ENCODE measurements at places on chromosomes 1 and 21. TPM values are rescaled to one million over a fixed set of nuclear protein-coding genes. Genes with fewer than 3 reads are reported as not detected.

DNA sequence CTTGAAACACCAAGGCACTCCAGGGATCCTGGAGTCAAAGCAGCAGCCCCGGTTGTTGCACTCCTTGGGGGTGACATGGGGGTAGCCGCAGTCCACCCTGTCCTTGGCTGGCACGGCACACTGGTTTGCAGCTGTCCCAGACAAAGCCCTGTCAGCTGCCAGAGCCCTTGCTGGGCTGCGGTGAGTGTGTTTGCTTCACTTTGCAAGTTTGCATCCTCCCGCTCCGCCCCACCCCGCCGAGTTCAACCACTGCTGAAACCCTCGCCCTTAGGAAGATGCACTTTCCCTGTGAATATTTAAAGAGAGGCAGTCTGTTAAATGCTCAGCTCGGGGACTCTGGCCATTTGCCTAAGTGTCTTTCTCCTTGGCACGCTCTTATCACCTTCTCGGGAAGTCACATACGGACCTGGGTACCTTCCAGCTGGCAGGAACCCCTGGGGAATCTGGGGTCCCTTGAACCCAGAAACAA, 1.7 kb downstream of the TFF3 start:
- peak; percentile 97 for DNase-seq

The ZMYM1 gene
- total RNA-seq, result 36.8 TPM

The BRDT gene
- total RNA-seq, result not detected

The ARHGAP30 gene
- 0.23 TPM for total RNA-seq

The BRINP3 gene
- total RNA-seq, result not detected

The NLRP3 gene
- total RNA-seq, result 0.05 TPM

Measured in SJCRH30 (cell line).